ENCODE measurements at places on chromosomes 13 and 19.

DNA sequence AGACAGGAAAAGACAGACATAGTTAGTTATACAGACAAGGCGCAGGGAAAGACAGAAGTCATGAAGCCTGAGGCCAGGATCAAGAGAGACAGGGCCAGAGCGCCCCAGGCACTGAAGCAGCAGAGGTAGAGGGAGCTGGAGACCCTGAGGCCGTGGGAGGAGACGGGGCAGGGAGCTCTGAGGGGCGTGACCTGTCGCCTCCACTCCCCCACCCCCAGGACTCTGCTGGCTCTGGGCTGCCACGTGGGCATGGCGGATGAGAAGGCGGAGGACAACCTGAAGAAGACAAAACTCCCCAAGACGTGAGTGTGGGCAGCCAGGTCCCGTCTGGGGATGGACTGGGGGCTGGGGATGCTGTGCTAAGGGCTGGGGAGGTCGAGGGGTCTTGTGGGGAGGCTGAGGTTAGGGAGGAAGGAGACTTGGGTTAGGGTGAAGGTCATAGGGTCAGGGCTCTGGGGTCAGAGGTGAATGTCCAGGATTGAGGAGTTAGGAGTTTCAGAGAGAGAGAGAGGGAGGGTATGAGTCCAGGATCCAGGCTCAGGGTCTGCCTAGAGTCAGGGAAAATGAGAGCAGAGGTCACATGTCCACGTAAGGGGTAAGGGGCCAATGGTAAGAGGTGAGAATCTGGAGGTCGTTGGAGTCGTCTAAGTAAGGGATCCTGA is 31.1 kb downstream of the RYR1 start:
- DNase-seq = no peak

GRCh38 chr19:38683393-38684077 is 36.1 kb downstream of the ACTN4 start:
- DNase-seq = peak; percentile 76

DNA sequence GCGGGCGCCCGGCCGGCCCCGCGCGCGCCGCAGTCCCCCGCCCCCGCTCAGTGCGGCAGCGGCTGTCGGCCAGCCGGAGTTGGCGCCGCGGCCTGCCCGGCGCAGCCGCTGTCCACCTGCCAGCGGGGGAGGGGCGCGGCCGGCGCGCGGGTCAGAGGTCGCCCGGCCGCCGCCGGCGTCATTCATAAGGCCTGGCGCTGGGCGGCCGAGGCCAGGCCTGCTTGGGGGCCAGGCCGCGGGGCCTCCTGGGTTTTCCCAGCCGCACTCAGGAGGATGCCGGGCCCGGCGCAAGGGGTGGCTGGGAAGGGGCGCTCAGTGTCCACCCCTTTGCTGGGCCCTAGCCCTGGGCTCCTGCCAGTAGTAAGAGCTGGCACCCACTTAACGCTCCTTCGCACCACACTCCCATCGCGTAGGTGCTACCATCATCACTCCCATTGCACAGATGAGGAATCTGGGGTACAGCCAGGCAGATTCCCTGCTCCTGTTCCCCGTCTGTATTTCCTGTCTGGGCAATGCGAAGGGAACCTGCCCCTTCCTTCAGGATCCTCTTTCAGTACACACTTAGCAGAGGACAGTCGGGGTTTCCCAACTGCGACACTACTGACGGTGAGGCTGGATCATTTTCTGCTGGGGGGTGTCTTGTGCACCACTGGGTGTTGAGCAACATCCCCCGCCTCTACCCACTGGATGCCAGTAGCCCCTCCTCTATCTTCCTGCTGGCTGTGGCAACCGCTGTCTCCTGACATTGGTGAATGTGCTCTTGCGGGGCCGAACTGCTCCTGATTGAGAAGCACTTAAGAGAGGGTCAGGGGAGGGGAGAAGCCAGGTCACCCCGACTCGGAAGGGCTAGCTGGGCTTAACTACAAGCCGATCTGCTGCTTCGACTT is 846 bp upstream of the PRKACA start:
- peak; percentile 34 for DNase-seq

- no peak for DNase-seq
Observed at GRCh38 chr13:107450431-107450830, 764.9 kb downstream of the LIG4 start.

DNA sequence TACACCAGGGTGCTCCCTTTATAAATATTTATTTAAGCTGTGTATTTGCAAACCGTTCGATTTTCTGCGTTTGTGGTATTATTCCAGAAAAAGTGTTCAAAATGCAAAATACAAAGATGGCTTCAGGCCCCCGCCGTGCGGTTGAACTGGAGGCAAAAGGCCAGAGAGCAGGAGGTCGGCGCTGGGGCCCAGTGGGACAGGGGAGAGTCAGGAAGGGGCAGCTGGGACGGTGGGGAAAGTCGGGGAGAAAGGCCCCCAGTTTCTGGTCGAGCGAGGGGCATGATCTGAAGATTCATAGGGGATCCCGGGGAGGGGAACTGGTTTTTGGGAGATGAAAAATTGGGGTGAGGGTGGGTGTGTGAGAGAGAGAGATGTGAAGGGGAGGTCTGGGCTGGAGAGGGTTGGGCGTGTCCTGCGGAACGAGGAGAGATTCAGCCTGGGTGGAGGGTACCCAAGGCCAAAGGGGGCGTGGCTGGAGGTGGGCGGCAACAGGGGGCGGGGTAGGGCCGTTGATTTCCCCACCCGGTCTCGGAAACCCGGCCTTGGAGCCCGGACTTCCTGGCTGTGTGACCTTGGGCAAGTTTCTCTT is 678 bp downstream of the ISOC2 start:
- peak; percentile 78 for DNase-seq

- no peak for DNase-seq
Observed at GRCh38 chr19:47758443-47758804, 13.1 kb downstream of the NOP53 start.

DNA sequence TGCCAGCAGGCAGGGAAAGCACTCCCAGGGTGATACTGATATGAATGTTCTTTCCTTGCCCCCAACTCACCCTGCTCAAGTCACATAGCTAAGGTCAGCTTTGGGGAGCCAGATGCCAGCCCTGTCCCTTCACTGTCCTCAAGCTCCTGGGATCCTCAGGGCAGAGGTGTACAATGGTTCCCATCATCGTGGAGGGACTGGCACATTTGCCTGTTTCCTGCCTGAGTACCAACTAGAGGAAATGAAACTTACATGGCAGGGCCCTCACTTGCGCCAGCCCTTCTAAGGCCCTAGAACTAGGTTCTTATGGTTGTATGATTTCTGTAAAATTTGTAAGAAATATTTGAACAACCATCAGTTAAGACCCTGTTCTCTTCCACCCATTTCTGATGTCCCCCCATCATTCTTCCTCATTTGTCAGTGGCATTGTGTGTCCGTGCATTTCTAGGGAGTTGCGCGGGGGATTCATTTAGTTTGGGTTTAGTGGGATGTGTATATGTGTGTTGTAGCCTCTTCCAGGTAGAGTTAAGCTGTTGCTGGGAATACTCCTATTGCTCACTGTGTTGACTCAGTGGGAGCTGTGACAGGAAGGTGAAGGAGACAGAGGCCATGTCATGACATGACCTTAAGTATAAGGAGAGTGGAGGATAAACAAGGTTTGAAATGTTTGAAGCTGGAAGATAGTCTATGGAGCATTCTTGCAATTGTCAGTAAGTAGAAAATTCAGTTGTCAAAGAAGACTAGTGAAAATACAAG is 41.3 kb upstream of the RCBTB2 start:
- DNase-seq = no peak

DNA sequence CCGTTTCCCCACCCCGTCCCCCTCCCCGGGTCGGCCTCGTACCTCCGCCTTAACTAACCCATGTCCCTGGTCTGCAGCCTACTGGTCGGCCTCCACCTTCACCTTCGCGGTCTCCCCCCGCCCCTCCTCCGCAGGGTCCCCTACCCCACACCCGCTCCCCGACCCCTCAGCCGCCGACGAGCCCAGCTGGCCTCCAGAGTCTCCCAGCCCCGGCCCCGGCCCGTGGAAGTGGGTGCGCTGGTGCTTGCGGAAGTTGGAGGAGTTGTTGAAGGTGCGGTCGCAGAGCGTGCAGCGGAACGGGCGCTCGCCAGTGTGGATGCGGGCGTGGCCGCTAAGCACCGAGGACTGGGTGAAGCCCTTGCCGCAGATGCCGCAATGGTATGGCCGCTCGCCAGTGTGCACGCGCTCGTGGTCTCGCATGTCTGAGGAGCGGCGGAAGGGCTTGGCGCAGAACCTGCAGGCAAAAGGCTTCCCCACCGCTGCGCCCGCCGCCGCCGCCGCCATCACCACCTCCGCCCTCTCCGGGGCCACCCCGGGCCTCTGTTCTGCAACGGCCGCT is 2.6 kb downstream of the ZNF784 start:
- DNase-seq = no peak

GRCh38 chr19:15299568-15300409 is 32.5 kb downstream of the BRD4 start:
- DNase-seq = no peak

DNA sequence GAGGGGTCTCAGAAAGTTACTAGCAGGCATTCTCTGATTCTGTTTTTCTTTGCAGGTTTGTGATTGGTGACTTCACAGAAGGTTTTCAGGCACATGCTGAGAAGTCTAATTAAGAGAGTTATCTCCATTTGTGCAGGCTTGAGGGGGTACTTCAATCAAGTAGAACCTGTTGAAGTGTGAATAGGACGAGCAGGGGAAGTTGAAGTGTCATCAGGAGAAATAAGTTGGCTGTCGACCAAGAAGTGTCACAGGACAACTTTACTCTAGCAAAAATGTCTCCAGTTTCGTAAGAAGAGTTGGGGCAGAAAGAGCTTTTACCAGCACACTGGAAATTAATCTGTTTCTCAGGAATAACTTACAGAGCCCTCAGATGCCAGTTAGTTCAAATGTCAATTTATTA is 576.5 kb upstream of the SLITRK5 start:
- no peak for DNase-seq

- DNase-seq = peak; percentile 65
Observed at GRCh38 chr13:25468325-25469168, 96.8 kb downstream of the ATP8A2 start.

- peak; percentile 36 for DNase-seq
Observed at GRCh38 chr19:42286349-42287016, 15.4 kb upstream of the PRR19 start.

Measured in NCI-H2227 treated with DMSO at 0.1 percent for 48 hours (cell line).